Dermis microvascular lymphatic vessel endothelial cell (primary cell): ENCODE measurements at places on chromosomes 13 and 19. TPM values are rescaled to one million over a fixed set of nuclear protein-coding genes. Genes with fewer than 3 reads are reported as not detected.

GRCh38 chr19:58153386-58153785 is 2.8 kb upstream of the ZNF329 start:
- DNase-seq: no peak

TUBA3C gene
- not detected in 2 replicates for total RNA-seq

- DNase-seq: no peak
These were observed 6.1 kb upstream of the CEACAM1 start for GRCh38 chr19:42534391-42534790.

DNA sequence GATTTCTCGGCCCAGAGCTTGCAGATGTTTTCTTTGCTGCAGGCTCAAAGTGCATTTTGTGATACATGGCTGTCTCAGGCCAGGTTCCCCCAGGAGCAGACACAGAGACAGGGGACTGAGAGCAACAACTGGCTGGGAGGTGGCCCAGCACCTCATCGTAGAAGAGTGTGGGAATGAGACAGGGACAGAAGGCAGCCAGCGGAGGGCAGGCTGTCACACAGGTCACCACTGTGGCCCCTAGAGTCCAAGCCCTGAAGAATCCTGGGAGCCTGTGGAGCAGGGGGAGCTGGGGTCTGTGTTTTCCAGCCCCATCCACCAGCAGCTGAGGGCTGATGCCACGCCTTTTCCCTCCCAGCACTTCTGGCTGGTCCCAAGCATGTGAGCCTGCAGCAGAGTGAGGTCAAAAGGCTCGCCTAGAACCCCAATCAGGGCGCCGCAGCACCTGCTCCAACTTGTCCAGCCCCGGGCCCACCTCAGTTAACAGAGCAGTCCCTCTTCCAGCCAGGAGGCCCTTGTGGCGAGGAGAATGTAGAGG is 723.8 kb downstream of the UQCRFS1 start:
- DNase-seq: no peak
